ENCODE measurements at places on chromosomes 2 and 18. TPM values are rescaled to one million over a fixed set of nuclear protein-coding genes. Genes with fewer than 3 reads are reported as not detected.

- no peak overlapping the region for H3K27ac ChIP-seq
- H3K4me1 ChIP-seq: peaks cover 28% of the 10 kb centered on the region
- no peaks in the 10 kb centered on the region for H3K36me3 ChIP-seq
- H3K4me3 ChIP-seq: no peak overlapping the region
Observed at GRCh38 chr2:216857131-216857550, 2.7 kb downstream of the TNP1 start.

GRCh38 chr2:20590704-20591515, 60.0 kb downstream of the HS1BP3 start:
- H3K4me3 ChIP-seq: no peak overlapping the region
- H3K4me1 ChIP-seq: peaks cover 60% of the 10 kb centered on the region
- peak; percentile 59 for DNase-seq
- H3K27ac ChIP-seq: peak overlapping the region; percentile 4
- no peaks in the 10 kb centered on the region for H3K27me3 ChIP-seq

DNA sequence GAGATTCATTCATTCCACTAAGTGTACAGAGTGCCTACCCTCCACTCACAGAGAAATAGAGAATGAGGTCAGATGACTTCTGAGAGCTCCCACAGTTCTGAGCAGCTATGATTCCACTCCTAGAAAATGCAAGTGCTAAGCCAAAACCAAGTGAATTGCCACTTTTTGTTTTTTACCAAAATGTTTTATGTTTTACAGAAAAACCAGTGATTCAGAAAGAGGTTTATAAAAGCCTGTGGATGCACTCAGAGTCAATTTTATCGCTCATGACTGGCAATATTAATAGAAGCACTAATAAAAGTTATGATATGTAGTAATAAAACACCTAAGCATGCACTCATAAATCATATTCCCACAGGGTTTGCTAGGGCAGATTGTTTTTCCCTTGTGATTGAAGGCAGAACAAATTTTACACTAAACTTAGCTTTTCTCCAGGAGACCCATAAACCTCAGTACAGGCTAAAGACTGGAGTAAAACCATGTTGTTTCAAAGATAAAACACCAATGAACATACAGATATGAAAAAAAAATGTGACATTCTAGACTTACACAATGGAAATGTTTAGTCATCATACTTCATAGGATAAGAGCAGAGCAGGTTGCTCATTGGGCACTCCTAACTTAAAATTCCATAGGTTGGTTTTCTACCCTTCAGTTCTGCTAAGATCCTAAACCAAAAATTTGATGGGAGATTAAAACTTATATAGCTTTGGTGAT, 67.5 kb downstream of the PDK1 start:
- no peak for DNase-seq
- peaks cover 8% of the 10 kb centered on the region for H3K36me3 ChIP-seq
- H3K4me3 ChIP-seq: no peak overlapping the region

DNA sequence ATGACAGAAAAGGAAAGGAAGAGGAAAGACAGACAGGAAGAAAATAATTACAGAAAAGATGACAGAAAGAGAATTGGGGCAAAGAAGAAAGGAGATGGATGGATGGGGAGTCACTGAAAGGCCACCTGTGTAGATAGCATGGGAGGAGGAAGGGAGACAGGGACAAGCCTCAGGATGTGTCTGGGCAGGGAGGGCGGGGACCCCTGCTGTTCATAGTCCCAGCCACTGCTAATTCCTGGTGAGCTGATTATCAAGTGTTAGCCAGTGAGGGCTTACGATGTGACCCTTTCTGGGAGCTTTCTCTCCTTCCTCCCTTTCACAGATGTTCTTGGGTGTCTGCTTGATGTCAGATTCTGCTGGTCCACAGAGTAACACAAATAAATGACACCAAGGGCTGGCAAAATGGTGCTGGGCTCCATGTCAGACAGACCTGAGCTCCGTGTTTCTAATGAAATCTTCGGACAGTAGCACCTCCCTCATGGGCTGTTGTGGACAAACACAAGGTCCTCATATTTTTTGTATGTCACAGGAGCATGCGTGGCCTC, 13.6 kb downstream of the FHOD3 start:
- H3K4me1 ChIP-seq: peaks cover 45% of the 10 kb centered on the region
- H3K4me3 ChIP-seq: no peak overlapping the region
- no peak for DNase-seq
- peaks cover 3% of the 10 kb centered on the region for H3K27me3 ChIP-seq
- H3K36me3 ChIP-seq: peaks cover 3% of the 10 kb centered on the region

DNA sequence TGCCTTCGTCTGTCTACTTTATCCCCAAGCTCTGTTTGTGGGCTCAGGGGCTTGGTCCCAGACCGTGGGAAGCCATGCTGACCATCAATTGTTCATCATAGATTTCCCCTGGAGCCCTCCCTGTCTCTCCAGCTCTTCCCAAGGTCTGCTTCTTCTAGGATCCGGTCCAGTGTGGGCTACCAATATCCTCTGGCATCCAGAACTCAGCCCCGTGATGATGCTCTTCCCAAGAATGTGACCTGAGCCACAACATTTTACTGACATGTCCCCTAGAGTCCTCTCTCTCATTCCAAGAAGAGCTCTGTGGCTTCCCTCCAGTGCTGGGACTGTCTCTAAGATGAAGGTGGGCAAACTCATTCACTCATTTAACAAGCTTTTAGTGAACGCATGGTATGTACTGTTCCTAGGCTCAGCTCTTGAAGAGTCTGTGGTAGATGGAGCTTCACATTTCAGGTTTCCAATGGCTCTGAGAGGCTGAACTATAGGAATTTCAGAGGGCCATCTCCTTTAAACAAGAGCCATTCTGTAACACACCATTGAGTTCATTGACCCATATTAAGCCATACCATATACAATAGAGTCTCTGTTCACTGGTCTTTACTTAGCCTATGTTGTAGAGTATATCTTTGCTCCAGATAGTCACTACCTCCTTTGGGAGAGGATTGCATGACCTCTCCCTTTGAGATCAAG, 142.0 kb upstream of the APCDD1 start:
- no peak for DNase-seq
- H3K27ac ChIP-seq: no peak overlapping the region
- no peaks in the 10 kb centered on the region for H3K36me3 ChIP-seq
- H3K27me3 ChIP-seq: no peaks in the 10 kb centered on the region
- peaks cover 4% of the 10 kb centered on the region for H3K4me1 ChIP-seq
- H3K4me3 ChIP-seq: no peak overlapping the region

DNA sequence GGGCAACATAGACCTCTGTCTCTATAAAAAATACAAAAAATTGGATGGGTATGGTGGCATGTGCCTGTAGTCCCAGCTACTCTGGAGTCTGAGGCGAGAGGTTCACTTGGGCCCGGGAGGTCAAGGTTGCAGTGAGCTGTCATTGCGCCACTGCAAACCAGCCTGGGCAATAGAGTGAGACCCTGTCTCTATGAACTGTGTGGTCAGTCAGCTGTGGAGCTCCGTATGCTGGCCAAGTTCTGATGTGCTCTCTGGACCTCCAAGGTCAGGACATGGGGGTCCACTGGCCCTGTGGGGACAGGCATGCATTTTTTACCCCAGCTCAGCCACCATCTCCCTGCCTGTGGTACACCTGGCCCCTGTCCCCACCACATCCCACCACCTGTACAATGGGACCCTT, 71.6 kb downstream of the TMEM131 start:
- H3K27me3 ChIP-seq: no peaks in the 10 kb centered on the region
- H3K36me3 ChIP-seq: no peaks in the 10 kb centered on the region
- H3K27ac ChIP-seq: no peak overlapping the region
- H3K4me3 ChIP-seq: no peak overlapping the region
- DNase-seq: no peak

GRCh38 chr2:240560084-240560479, at the start of gene DUSP28:
Gene DUSP28 (plus strand): TSS chr2:240560357. CDS start chr2:240560685, 328 bp downstream.
- peaks cover 30% of the 10 kb centered on the region for H3K4me1 ChIP-seq
- H3K36me3 ChIP-seq: no peaks in the 10 kb centered on the region

The AQP12B gene
- total RNA-seq: not detected
